ENCODE measurements at places on chromosomes 1 and 21.
A peak's percentile ranks its signal among the peaks of the same experiment; 100 is the strongest.

- DNase-seq, result peak; percentile 40
Measured at GRCh38 chr1:171213559-171214454, 28.7 kb downstream of the FMO2 start.

- peak; percentile 64 for DNase-seq
Measured at GRCh38 chr21:41604583-41605041, 96.7 kb upstream of the TMPRSS2 start.

- DNase-seq, result no peak
Measured at GRCh38 chr1:116471241-116471640, 98.2 kb downstream of the ATP1A1 start.

- no peak for DNase-seq
Measured at GRCh38 chr1:217712925-217713597, 81.9 kb downstream of the SPATA17 start.

DNA sequence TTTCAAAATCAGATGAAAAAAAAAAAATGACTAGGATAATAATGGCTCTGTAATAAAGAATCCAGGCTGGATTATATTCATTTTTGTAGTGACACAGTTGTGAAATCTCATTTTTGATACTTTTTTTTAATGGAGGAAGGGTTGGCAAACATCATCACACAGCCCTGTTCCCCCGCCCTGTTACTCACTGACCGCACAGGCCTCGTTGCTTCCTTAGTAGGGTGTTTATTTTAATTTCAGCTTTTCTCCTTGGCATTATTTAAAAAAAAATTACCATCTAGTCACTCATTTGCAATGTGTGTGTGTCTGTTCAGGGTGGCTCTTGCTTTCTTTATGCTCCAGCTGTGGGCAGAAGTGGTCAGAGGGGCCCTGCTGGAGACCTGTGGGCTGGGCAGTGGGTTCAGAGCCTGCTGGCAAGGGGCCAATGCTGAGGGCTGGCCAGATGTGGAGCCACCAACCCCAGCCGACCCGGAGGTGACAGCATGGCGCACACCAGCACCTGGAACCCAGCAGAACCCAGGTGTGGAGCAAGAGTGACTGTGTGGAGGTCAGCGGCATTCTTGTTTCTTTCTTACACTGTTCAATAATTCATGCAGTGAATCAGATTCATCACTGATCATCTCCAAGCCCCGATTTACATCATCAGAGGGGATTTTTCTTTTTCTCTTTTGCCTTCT is 44.6 kb downstream of the ZSCAN20 start:
- DNase-seq, result no peak

DNA sequence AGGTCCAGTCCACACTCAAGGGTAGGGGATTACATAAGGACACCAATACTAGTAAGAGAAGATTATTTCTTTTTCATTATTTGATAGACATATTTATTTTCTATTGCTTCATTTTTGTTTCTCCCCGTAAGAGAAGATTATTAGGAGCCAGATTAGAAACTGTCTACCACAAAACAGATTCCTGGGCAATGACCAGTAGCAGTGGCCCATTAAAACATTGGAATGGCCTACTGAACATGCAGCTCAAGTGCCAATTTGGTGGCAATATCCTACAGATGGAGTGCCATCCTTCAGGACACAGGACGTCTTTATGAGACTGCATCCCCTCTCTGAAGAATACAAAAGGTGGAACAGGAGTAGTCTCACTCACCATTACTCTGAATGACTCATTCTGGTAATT is 34.0 kb upstream of the ARHGAP29 start:
- no peak for DNase-seq

DNA sequence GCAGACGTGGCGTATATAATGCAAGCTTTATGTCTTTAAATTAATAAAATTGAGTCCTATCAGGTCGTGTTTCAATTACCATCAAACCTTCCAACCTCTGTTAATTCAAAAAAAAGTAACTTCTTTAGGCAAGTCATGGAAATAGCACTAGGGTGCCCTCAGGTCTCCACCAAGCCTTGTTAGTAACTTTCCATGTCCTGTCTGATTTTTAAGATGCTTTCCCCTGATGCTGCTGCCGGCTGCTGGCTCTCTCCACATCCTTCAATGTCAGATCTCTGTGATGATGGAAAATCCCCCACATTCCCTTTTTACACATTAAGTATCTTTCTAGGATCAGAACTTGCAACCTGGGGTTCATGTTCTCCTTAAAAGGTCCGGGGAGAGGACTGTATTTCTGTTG is 3.0 kb downstream of the ERG start:
- DNase-seq, result no peak

- DNase-seq, result peak; percentile 49
Measured at GRCh38 chr1:62391369-62391971, 45.4 kb upstream of the USP1 start.

GRCh38 chr1:206802401-206802800 is 30.1 kb upstream of the IL10 start:
- DNase-seq, result no peak

DNA sequence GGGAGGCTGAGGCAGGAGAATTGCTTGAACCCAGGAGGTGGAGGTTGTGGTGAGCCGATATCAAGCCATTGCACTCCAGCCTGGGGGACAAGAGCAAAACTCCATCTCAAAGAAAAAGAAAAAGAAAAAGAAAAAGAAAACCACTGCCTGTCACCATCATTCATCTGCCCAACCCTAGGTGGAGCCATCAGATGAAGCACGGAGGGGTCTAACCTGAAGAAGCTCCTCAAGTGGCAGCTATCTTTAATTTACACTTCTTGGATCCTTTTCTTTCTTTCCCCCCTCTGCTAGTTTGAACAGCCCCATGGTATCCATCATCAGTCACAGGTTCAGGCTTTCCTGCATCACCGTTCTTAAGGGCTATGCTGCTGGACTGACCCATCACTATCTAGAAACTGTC is 57.0 kb downstream of the PLEKHA6 start:
- no peak for DNase-seq

- DNase-seq, result no peak
Measured at GRCh38 chr1:36851595-36851994, 182.7 kb downstream of the GRIK3 start.

DNA sequence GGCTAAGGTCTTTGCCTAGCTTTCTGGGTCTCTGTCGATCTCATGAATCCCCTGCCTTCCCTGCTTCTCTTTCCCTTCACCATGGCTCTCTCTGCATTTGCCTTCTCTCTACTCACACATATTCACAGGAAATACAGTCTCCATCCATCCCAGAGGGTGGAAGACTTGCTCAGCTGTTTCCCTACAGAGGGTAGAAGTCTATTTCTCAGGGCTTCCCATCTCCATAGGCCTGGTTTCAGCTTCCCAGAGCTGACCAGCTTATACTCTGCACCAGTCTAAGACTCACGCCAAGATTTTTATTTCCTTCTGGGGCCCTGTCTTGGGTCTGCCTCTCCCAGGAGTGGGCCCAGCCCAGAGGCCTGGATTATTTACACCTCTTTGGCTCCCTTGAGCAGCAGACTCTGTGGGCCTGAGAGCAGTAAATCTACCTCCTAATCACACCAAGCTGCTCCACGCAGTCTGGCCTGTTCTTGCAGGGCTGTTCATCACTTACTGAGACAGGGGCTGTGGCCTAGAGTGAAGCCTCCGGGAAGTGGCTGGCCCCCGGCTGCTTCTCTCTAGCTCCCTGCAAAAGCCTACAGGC is 102.5 kb downstream of the PLXNA2 start:
- DNase-seq, result peak; percentile 57

DNA sequence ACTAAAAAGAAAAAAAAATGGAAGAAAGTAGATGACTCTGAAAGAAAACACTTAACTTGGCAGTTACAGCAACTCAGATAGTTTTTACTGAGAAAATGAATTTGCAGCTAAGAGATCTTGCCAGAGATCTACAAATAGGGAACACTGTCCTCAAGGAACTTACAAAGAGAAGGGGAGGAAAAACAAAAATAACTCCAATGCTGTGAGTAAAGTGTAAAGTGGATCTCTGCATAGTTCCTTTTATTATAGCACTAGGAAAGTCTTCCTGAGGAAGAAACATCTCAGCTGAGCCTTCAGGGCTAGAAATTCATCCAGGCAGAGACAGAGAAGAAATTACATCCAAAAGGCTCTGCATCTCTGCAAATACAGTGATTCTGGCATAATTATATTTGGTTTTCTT is 3.9 kb downstream of the CD1B start:
- no peak for DNase-seq

DNA sequence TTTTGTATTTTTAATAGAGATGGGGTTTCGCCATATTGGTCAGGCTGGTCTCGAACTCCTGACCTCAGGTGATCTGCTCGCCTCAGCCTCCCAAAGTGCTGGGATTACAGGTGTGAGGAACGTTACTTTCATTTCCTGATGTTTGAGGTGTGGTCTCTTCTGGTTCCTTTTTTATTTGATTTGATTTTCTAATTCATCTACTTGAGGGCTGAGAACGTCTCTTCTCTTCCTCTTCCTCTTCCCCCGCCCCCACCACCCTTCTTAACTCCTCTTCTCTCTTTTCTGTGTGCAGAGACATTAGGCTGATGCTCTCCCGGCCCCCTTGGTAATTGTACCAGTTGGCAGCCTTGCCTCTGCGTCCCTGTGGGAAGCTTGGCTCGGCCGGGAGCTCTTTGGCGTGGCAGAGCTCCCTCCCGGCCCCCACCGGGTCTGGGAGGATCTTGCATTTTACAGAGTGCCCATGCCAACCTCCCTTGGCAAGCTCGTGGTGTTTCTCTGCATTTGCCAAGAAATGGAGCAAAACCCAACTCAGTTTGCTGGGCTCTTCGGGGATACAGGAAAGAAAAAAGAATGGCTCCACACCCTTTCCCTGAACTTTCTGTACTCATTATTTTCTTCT is 19.9 kb downstream of the CRYAA start:
- DNase-seq, result no peak

- no peak for DNase-seq
Measured at GRCh38 chr1:48266576-48266975, 44.1 kb downstream of the SLC5A9 start.

DNA sequence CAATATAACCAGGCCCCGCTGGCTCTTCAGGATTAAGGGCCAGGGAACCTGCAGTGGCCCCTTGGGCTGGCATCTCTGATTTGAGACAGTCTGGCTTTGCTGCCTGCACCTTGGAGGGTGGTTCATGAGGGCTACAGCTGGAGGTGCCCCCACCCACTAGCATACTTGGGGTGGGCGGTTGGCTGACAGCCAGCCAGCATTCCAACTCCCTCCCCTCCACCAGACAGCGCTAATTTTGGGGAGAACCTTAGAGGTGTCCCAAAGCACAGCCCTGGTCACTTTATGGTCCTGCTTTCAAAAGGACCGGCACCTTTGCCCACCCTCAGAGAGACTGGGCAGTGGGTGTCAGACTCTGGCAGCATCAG is 180.7 kb upstream of the VAMP3 start:
- DNase-seq, result no peak

GRCh38 chr1:63042278-63042677 is 258.3 kb downstream of the ATG4C start:
- DNase-seq, result peak; percentile 6

- no peak for DNase-seq
Measured at GRCh38 chr1:9225411-9225785, 9.2 kb upstream of the H6PD start.

DNA sequence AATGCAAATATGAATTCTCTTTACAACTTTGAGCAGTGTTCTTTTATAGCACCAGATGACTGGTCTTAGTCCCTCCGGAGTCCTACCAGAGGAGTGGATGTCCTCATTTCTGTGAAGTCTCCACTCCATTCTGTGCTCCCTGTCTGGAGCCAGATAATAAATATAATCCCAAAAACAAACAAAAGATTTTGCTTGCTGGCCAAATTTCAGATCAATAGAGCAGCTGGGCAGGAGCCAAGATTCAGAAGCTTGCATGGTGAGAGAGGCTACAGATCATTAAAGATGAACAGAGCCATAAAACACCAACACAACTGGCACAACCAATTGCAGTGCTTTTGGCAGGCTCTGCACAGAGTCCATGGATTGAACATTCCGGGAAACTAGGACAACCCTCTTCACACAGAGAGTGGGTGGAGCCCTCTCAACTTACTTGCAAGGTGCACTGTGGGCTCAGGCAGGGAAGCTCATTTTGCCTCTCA is 231.5 kb upstream of the SNX7 start:
- DNase-seq, result peak; percentile 2

DNA sequence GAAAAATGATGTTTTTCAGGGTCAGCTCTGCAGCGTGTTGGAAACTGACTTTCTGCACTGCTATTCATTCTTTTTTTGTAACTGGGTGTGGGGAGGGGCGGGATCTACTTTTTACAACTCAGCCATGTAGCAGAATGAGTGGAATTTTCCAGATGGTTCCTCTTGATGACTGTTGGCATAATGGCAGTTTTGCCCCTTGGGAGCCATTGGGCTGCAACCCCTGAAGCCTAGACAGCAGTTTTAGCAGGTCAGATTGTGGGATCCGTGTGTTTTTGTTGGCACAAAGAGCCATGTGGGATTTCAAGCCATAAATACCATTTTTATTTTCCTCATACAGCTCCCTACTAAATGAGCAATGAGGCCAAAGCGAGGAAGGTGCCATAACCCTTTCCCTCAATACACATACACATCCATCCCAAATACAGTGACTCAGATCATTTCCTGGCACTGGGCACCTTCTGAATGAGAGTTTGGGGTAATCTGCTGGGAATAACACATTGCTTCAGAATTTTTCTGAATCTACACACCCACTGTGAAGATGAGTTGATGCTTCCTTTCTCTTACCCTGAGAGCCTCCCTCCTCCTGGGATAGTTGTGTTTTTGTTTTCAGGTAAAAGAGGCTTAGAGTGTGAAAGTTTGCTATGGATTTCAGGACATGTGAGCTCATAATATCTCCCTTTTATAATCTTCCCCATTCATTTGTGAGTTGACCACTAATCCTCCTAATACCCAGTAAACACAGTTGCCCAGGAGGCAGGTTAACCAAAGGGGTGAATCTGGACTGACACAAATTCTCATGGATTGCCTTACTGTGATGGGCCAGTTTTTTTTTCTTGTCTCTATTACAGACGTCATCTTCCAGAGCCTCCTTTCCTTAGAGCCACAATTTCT is 13.1 kb downstream of the S100A10 start:
- DNase-seq, result no peak

DNA sequence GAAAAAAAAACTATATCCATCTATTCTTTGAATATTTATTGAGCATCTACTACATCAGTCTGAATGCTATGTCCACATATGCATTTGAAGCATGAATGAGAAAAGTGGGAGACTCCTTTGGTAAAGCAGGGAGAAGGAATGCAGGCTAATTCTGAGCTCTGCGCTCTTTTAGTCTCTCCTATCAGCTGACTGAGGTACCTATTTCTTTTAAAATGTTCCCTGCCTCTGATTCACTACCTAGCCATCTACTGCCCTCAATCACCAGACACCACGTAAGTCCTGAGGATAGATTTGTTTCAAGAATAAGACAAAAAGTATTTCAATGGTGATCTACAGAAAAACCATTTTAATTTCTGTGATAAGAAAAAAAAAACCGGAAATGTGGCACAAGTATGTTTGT is 3.8 kb upstream of the RGS13 start:
- no peak for DNase-seq

GRCh38 chr1:107315652-107316051 is 174.8 kb downstream of the NTNG1 start:
- no peak for DNase-seq

GRCh38 chr1:49240709-49241221 is 464.1 kb upstream of the BEND5 start:
- DNase-seq, result no peak

GRCh38 chr1:227869279-227869842 is 53.9 kb downstream of the PRSS38 start:
- no peak for DNase-seq

All from ELF-1 (cell line).